ENCODE measurements at places on chromosomes 11 and 22. TPM values are rescaled to one million over a fixed set of nuclear protein-coding genes. Genes with fewer than 3 reads are reported as not detected.

Gene WBP2NL
- not detected for total RNA-seq

Gene SYT7
- 0.20 TPM for total RNA-seq

Gene OR8G5
- total RNA-seq = not detected

Gene LRRC74B
- not detected for total RNA-seq

Gene FAM180B
- total RNA-seq = not detected

Gene KCTD17
- total RNA-seq = 42.1 TPM

Gene BTG4
- total RNA-seq = not detected

Gene DRG1
- 50.1 TPM for total RNA-seq

Gene OR8K1
- total RNA-seq = not detected

Gene OR51E1
- total RNA-seq = not detected

Gene SLC22A12
- not detected for total RNA-seq

Gene SLC25A18
- not detected for total RNA-seq

Gene ABCC8
- total RNA-seq = not detected

All from lung microvascular endothelial cell (primary cell).